ENCODE measurements at places on chromosomes 1 and 21.

DNA sequence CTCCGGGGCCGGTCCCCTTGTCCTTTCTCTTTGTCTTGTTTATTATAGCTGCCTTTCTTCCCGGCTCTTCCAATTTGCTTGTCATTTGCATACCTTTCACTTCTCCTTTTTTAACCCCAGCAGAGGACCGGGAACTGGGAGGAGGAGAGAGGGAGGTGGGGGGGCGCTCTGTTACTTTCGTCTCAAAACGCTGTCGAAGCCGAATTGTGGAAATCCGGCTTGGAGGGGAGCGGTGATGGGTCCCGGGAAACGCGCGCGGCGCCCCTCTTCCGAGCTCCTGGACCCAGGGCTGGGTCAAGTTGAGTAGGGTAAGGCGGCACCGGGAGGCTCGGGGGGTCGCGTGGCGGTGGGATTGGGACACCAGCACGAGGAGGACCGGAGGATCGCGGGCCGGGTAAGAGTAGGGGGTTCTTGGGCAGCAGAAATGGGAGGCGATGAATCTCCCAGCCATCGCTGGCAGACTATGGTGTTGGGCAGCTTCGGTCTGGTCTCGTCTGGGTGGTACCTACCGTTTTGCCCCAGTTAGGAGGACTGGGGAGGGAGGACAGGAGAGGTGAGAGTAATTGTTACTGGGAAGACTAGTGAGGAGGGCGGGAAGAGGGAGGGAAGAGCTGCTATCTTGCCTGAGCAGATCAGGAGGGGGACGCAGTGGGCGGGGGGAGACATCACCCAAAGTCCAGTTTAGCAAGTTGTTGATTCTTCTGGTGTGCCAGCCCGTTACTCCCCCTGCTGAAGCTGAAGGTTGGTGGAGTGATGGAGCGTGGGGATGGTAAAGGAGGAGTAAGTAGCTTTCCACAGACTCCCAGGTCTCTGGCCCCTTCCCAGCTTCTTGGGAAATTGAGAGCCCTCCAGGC lies 1.5 kb downstream of the PROX1 start:
- no peak for DNase-seq

DNA sequence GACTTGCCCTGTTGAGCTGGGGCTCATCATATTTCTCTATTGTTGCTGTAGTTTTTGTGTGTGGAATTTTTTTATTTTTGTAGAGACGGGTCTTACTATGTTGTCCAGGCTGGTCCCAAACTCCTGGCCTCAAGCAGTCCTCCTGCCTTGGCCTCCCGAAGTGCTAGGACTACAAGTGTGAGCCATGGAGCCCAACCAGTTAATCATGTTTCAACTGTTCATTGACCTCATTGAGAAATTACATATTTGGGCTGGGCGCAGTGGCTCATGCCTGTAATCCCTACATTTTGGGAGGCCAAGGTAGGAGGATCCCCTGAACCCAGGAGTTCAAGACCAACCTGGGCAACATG lies 9.2 kb upstream of the PKNOX1 start:
- no peak for DNase-seq

DNA sequence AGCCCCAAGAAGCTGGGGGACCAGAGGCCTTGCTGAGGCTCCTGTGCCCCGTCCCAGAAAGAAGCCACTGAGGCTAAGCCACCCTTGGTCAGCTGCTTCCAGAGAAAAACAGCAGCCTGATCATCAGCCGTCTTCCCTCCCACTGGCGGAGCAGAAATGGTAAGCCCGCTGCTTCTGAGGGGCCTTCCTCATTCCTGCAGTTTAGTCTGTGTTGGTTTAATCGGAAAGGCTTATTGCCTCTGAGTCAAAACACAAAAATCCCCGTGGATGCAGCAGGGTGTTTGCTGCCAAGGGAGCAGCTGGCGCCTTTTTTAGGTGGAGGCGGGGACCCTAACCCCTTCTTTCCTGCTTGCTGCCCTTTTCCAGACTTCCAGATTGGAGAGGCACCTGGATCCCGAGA lies 33.9 kb downstream of the SPSB1 start:
- DNase-seq = no peak

GRCh38 chr1:230350208-230350921 lies 75.8 kb downstream of the PGBD5 start:
- DNase-seq = no peak

- no peak for DNase-seq
Measured at GRCh38 chr1:172146141-172146850, 274.2 kb upstream of the C1orf105 start.

- DNase-seq = no peak
Measured at GRCh38 chr1:19878637-19878985, 3.6 kb upstream of the OTUD3 start.

GRCh38 chr21:27803571-27803970 lies 836.7 kb upstream of the ADAMTS5 start:
- no peak for DNase-seq

DNA sequence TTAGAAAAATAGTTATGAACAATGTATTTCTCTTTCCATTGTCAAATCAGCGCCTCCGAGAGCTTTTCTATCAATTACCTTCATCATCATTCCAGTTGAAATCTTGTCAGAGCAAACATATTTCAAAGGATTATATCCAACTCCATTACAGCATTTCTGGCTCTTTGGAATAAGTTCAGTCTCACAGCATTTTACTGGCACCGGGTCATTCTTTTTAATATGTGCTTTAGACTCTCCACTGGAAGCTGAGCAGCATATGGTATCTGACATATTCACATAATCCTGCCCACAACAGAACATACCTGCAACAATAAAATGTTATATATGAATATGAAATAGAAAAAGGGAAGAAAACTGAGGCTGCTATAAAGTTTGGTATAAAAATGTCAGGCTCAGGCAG lies 222.9 kb downstream of the KCTD3 start:
- no peak for DNase-seq

DNA sequence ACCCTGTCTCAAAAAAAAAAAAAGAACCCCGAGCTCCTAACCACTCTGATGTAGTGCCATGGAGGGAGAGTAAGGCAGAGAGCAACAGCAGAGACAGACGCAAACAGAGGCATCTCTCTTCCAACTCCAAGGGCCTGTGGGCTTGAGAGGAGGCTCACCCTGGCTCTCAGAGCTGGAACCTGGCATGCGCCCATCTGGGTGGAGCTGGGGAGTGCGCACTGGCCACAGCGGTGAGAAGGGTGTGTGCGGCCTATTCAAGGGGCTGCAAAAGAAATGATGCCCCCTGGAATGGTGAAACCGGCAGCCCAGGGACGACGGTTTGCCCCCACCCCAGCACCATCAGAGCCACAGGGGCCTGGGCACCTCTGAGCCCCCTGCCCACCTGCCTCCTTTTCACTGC lies 17.6 kb downstream of the COL8A2 start:
- no peak for DNase-seq

GRCh38 chr1:156310962-156311361 lies 11.9 kb upstream of the VHLL start:
- peak; percentile 70 for DNase-seq

DNA sequence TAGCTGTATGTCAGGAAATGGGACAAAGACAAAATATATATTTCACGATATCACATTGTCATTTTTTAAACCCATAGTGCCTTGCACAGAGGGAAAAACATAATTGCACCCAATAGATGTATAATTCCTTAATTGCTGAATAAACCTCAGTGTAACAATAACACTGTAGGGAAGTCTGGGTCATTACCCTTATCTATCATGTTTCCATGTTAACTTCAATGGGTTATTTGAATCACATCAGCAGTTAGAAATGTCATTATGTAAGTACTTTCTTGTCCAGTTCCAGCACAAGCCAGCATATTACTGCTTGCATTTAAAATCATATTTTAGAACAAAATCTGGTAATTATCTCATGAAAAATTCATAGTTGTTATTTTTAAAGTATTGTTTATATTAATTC lies 222.7 kb downstream of the HMCN1 start:
- no peak for DNase-seq

- no peak for DNase-seq
Measured at GRCh38 chr1:82371844-82372498, 571.2 kb downstream of the ADGRL2 start.

DNA sequence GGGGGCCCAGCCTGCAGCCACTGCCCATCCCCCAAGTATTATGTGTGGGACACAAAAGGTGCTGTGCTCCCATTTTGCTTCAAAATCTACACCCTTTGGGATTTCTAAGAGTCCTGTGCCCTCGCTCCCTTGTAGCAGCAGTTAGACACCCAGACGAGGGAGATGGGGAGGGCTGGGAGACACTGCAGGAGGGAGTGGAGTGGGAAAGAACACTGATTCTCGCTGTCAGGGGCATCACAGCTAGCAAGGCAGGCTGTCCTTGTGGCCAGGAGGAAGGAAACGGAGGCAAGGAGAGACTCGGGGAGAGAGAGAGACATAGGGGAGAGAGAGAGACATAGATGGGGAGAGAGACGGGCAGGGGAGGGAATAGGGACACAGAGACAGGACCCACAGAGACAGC lies 38.5 kb downstream of the CSMD2 start:
- no peak for DNase-seq

DNA sequence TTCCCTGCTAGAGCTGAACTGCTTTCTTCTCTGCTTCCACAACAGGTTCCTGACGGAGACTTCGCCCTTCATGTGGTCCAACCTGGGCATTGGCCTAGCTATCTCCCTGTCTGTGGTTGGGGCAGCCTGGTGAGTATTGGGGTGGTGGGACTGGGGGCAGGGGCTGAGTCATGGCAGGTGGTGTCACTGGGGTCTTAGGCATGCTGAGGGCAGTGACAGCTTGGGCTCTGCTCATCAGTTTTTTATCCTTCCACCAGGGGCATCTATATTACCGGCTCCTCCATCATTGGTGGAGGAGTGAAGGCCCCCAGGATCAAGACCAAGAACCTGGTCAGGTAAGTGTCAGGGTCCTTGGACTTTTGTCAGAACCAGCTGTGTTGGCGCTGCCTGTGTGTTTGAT lies 1.3 kb downstream of the ATP6V0B start:
- DNase-seq = no peak

DNA sequence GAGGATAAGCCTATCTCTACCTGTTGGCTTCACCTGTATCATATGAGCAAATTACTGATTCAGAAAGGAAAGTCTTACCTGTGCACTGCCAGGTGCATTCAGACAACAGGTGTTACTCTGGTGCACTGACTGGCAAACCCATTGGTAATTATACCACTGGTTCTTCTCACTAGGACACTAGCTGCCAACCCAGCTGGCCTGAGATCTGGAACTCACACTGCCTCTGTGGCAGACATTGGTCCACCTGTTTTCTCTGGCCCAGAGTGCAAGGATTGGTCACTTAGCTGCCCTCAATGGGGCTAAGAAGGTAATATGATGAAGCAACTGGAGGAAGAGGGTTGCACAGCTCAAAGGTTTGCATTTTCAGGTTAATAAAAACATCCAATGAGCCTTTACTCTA lies 140.2 kb upstream of the DNAH14 start:
- DNase-seq = no peak

DNA sequence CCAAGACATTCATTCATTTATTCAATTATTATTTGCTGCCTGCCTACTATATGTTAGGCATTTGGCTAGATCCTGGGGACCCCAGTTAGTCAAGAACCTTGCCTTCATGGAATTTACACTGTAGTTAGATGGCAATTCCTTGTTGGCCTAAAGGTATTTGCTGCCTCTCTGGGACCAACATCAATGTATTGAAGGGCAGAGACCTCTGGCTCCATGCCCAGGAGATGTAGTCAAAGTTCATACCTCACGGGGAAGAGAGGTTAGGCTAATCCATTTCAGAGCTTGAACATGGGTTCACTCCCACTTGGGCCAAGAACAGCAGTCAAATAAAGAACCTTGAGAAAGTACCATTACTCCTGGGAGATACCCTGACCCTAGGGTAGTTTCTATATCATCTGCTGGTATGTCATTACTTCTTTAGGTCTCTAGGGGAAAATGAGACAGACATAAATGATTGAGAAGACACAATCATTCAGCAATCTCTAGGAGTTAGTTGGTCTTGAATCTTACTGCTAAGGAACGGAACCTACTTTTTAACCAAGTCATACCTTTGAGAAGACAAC lies 32.0 kb downstream of the SORT1 start:
- no peak for DNase-seq

DNA sequence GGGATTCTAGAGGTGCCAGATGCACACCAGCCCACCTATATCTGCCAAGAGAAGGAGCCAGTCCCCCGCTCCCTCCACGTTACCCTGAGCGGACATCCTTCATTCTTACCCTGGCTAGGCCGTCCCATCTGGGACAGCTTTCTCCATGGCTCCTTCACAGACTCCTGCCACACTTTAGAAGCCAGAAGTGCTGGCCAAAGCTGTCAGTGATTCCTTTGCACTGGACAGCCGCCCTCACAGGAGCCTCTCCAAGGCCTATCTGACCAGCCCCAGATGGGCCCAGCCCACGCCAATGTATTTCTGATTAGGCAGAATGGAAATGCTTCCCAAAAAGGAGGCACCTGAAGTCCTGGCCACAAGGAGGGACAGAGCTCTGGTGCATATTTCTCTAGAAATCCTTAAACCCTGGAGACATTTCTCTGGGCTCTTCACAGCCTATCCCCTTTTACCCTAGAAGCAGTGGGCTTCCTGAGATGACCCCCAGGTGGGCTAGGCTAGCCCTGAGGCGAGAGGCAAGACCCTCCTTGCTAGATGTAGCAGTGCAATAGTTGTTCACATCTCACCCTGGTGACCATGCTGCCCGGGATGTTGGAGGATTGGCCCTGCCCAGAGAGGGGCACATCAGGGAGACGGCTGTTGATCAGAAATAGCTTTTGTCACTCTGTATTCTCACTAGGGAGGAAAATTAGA lies 44.1 kb downstream of the RASSF5 start:
- DNase-seq = no peak

DNA sequence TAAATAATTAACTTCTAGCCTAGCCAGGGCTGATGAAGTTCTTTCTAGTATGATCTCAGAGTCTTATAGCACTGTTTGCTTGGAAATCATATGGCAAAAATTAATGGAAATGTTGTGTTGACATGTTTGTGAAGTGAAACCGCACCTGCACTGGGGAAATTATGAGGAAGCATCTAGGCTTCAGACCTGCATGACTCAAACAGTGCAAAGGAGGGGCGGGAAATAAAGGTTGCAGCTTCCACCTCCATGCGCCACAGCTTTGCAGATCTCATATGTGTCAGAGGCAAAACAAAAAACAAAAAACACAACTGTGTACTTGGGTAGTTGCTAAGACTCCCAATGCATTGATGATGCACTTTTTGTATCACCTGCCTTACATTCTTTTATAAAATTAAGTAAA lies 1080.6 kb downstream of the PLA2G4A start:
- no peak for DNase-seq

GRCh38 chr1:212461916-212462660 lies 29.4 kb downstream of the NENF start:
- no peak for DNase-seq

DNA sequence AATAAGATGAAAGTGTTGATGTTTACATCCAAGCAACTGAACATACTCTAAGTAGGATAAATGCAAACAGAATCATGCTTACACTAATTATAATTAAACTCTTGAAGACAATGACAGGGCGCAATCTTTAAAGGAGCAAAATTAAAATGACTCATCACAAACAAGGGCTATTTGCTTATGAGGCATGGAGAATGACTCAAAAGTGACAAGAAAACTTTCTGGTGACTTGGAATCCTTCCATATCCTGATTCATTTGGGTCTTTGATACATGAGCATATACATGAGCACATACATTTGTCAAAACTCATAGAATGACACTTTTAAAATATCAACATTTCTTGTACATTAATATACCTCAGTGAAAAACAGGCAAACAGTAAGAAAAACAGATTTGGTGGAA lies 1632.3 kb downstream of the KCNT2 start:
- no peak for DNase-seq

- no peak for DNase-seq
Measured at GRCh38 chr1:11885916-11886315, 27.2 kb upstream of the NPPB start.
